ENCODE measurements at places on chromosomes 2 and 18.

DNA sequence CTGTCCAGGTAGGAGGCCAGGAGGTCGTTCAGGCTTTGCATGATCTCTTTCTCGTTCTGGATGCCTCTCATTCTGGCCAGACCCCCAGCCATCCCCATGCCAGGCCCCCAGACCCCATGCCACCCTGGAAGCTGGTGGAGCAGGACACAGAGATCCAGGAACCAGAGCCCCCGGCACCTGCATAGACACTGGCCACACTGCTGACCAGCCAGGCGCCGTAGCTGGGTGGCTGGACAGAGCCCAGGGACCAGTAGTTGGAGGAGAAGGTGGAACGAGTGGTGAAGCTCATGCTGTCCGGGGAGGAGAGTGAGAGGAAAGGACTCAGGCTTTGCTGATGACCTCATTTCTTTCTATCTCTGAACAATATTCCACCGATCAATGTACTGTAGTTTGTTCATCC is 35.5 kb downstream of the SLC4A5 start:
- no peak for DNase-seq

GRCh38 chr2:176531608-176532007 is 262.4 kb downstream of the MTX2 start:
- no peak for DNase-seq

DNA sequence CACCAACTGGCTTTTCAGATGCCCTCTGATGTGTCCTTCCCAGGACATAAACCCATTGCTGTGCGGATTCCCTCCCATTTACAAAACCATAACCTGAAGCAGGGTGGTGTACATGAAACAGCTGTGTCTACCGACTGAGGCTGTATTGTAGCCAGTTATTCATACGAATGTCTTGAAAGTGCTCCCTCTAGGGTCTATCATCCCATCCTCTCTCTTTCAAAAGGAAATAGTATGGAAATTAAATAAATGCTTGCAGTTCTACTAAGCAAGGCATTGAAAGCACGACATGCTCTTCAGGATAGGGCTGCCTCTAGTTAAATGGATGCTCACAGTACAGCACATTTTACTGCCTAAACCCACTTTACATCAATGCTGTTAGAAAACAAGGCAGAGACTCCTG is 112.2 kb upstream of the PXDN start:
- no peak for DNase-seq

DNA sequence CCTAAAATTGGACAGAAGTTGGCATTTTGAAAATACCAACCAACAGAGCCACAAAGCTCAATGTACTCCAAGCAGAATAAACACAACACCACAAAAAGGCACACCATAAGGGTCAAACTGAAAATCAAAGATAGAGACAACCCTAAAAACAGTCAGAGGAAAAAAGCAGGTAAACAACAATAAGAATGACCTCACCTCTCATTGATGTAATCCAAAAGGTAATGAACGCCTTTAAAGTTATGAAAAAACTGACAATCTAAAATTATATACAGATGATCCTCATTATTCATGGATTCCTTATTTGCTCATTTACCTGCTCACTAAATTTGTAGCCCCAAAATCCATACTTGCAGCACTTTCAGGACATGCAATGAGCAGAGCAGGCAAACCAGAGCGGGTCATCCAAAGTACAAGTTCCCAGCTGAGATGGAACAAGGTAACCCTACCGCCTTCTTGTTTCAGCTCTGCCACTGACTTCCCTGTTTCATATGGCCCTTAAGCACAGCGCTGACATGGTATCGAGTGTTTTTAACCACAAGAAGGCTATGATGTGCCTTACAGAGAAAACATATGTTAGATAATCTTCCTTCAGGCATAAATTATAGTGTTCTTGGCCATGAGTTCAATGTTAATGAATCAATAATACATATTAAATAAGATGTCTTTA is 17.0 kb downstream of the RTN4 start:
- peak; percentile 23 for DNase-seq

GRCh38 chr2:147173798-147174197 is 671.0 kb upstream of the ACVR2A start:
- no peak for DNase-seq

DNA sequence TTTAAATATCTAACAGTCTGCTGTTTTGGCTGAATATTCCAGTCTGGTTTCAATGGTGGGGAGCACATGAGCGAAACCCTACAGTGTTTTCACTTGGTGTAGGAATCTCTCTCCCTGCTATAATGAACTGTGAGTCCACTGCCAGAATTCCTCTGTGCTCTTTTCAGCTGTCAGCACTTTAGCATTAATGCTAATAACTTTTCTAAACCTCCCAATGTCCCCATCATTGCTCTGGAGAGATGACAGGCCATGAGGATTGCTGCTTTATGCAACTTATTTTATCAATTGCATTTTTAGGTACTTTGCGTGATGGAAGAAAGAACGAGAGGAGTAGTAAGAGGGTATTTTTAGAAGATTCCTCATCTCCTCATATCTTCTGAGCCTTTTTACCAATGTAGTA is 25.3 kb downstream of the STK39 start:
- no peak for DNase-seq

- no peak for DNase-seq
Measured at GRCh38 chr2:120596191-120596811, 139.4 kb upstream of the GLI2 start.

- peak; percentile 91 for DNase-seq
Measured at GRCh38 chr2:72825257-72826155, at the start of gene EXOC6B. Gene EXOC6B (minus strand): TSS chr2:72826033.

DNA sequence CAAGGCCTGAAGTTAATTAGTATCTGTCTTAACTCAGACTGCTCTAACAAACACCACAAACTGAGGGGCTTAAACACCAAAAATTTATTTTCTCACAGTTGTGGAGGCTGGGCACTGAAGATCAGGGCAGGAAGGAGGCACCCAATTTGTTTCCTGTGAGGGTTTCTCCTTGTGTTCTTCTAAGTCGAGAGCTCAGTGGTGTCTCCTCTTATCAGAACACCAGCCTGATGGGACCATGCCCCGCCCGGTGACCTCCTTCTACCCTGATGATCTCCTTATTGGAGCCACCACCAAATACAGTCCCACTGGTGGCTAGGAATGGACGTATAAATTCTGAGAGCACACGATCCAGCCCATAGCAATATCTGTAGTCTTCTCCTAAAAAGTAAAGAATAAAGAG is 20.5 kb downstream of the TMEM18 start:
- peak; percentile 78 for DNase-seq

DNA sequence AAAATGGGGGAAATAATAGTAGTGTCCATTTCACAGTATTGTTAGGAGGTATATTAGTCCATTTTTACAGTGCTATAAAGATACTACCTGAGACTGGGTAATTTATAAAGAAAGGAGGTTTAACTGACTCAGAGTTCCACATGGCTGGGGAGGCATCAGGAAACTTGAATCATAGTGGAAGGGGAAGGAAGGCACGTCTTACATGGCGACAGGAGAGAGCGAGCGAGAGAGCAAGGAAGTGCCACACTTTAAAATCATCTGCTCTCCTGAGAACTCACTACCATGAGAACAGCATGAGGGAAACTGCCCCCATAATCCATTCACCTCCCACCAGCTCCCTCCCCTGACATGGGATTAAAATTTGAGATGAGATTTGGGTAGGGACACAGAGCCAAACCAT is 23.4 kb downstream of the MGAT5 start:
- DNase-seq: no peak

GRCh38 chr18:3016585-3017297 is 3.8 kb upstream of the LPIN2 start:
- DNase-seq: no peak

- peak; percentile 85 for DNase-seq
Measured at GRCh38 chr2:100921685-100922161, 80.4 kb upstream of the RPL31 start.

- DNase-seq: no peak
Measured at GRCh38 chr2:169184074-169184473, 114.7 kb downstream of the DHRS9 start.

GRCh38 chr18:31878358-31878757 is 64.6 kb downstream of the TRAPPC8 start:
- no peak for DNase-seq

- DNase-seq: no peak
Measured at GRCh38 chr2:226048611-226049010, 649.1 kb downstream of the NYAP2 start.

- no peak for DNase-seq
Measured at GRCh38 chr18:28728891-28729290, 552.0 kb upstream of the CDH2 start.

DNA sequence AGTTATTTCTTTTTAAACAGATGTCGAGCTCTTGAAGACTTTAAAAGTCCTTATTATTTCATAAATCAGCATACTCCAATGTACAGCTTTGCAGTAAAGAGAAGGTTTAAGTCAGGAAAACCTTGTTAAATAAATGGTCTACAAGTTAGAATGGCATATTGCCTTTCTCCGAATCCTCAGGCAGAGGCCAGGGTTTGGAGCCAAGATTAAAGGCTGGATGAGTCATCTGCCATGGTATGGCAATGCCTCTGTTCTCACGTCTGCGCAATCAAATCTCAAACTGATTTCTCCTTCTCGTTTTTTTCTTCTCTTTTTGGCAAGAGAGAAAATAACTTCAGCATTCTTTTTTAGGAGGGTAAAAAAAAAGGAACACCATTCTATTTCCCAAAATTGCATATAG is 5.6 kb upstream of the KCNJ3 start:
- no peak for DNase-seq

GRCh38 chr2:115976916-115977315 is 1534.5 kb downstream of the DPP10 start:
- no peak for DNase-seq

GRCh38 chr2:106115250-106115649 is 78.9 kb downstream of the UXS1 start:
- peak; percentile 26 for DNase-seq

DNA sequence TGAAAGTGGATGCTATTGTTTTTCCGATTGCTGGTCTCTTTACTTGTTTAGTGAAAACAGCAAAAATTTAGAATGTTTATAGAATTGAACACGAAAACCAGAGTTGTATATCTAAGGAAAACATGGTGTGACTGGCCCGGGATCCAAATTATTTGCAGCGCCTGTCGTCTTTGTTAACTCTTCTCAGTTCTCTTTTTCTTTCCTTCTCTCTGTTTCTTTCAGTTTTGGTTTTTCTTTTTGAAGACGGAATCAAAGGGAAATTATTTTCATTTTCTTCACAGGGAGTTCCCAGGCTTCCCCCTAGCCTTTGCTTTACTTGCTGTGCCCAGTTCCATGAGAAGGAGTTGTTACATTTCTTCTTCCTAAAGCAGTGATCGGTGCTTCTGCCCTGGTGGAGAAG is 76.0 kb downstream of the AGAP1 start:
- DNase-seq: no peak

GRCh38 chr18:42950732-42951131 is 164.8 kb downstream of the RIT2 start:
- no peak for DNase-seq

DNA sequence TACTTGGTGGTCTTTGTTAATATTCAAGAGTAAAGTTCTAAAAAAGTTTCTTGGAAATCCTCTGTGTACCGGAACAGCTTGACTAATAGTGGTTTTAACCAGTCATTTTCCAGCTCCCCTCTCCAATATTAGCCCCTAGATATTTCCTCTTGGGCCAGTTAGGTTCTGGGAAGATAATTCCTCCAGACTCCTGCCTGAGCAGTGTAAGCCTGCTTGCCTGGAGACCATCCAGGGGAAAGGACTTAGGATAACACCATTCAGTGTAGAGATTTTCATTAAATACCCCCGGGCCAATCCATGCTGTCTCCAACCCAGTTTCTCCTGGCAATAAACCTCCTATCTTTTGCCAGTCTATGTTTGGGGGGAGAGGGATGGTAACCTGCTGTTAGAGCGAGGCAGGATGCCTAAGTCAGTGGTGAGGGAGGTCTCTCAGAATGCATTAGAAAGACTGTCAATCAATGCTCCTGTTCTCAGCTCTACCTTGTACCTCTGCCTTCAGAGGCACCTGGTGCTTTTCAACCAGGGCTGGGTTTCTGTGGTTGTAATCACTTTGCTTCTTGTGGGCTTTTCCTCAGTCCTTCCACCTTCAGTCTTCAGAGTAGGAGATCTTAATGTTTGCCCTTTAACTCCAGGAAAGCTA is 186.4 kb downstream of the RNF152 start:
- no peak for DNase-seq

- no peak for DNase-seq
Measured at GRCh38 chr18:38032516-38032915, 466.9 kb upstream of the CELF4 start.

GRCh38 chr2:66517772-66518171 is 82.8 kb downstream of the MEIS1 start:
- DNase-seq: no peak

GRCh38 chr2:167954495-167954894 is 292.9 kb downstream of the STK39 start:
- no peak for DNase-seq

GRCh38 chr2:119546447-119546767 is 2.2 kb downstream of the CFAP221 start:
- DNase-seq: no peak

DNA sequence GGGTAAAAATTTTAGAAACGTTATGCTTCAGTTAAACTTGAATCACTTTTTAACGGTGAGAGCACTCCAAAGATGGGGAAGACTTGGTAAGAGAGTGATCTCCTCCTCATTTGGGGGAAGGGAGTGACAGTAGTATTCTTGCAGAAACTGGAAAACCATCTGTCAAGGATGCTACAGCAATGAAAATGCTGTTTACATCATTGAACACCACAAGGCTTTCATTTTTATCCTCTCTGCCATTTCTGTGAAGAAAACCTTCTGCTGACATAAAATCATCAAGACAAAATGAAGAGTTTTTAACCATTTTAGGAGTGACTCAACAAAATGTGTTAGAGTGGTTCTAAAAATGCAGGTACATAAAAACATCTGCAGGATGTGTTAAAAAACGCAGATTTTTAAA is 38.1 kb downstream of the CDH2 start:
- DNase-seq: no peak

DNA sequence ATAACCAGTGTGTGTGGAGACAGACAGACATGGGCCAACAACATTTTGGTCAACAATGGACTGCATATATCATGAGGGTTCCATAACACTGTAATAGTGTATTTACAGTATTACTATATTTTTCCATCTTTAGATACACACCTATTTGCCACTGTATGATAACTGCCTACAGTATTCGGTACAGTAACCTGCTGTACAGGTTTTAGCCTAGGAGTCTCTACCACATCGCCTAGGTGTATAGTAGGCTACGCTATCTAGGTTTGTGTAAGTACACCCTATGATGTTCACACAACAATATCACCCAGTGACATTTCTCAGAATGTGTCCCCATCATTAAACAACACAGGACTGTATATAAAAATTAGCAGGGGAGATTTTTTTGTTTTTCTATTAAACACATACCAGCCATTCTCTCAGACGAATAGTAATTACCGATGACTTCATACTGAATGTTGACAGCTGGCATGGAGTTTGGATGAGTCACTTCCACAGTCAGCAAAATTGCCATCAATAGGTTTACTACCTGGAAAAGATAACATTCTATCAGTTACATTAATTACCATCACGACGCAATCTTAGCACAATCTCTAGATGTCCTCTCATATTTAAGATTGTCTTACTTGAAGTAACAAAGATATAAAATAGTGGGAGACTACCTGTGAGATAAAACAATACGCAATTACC is 10.8 kb downstream of the LAPTM4A start:
- DNase-seq: peak; percentile 3

- peak; percentile 34 for DNase-seq
Measured at GRCh38 chr2:112662704-112663103, 17.0 kb downstream of the SLC20A1 start.

All from erythroblast (primary cell).